ENCODE measurements at places on chromosomes 4 and X. TPM values are rescaled to one million over a fixed set of nuclear protein-coding genes. Genes with fewer than 3 reads are reported as not detected.

CFP gene
- 1.1 TPM for polyA plus RNA-seq

CDKL2 gene
- 1.6 TPM for polyA plus RNA-seq

CRMP1 gene
- polyA plus RNA-seq = 599 TPM

YIPF7 gene
- polyA plus RNA-seq = not detected

WNK3 gene
- 0.59 TPM for polyA plus RNA-seq

CT47A7 gene
- polyA plus RNA-seq = not detected

HS3ST1 gene
- polyA plus RNA-seq = 3.4 TPM

PAPSS1 gene
- 54.3 TPM for polyA plus RNA-seq

EDA2R gene
- 0.12 TPM for polyA plus RNA-seq

CFI gene
- polyA plus RNA-seq = 2.2 TPM

FAM47A gene
- not detected for polyA plus RNA-seq

NDST3 gene
- 0.17 TPM for polyA plus RNA-seq

JCHAIN gene
- polyA plus RNA-seq = not detected

RBM41 gene
- 3.2 TPM for polyA plus RNA-seq

SSX2B gene
- not detected for polyA plus RNA-seq

C4orf50 gene
- 1.0 TPM for polyA plus RNA-seq

USP17L30 gene
- polyA plus RNA-seq = not detected

SHROOM3 gene
- 30.9 TPM for polyA plus RNA-seq

ZDHHC15 gene
- polyA plus RNA-seq = 3.3 TPM

IL3RA gene
- 2.9 TPM for polyA plus RNA-seq

FNIP2 gene
- 6.8 TPM for polyA plus RNA-seq

Measured in brain (organoid and tissue), 16 donors.